ENCODE measurements at places on chromosomes 5 and 9.
A peak's percentile ranks its signal among the peaks of the same experiment; 100 is the strongest.

- DNase-seq, result peak; percentile 45
Observed at GRCh38 chr9:35515766-35516165, 25.9 kb downstream of the RUSC2 start.

- no peak for DNase-seq
Observed at GRCh38 chr9:120733190-120733589, 18.9 kb upstream of the MEGF9 start.

DNA sequence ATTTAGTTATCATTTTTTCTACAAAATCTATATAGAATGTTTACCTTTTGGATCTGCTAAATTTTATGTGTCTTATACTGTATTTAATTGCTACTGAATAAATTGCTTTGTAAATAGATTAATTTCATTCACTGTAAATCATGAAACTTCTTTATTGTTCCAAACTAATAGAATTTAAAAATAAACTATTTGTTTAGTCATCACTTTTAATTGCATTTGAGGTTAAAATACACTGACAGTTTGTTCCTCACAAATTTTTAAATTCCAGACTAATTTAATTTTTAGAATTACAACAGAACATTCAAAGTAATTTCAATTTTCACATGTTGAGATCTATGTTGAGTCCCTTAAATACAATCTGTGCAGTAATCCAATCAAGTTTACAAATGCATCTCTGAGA lies 1633.2 kb upstream of the NUDT12 start:
- DNase-seq, result no peak

DNA sequence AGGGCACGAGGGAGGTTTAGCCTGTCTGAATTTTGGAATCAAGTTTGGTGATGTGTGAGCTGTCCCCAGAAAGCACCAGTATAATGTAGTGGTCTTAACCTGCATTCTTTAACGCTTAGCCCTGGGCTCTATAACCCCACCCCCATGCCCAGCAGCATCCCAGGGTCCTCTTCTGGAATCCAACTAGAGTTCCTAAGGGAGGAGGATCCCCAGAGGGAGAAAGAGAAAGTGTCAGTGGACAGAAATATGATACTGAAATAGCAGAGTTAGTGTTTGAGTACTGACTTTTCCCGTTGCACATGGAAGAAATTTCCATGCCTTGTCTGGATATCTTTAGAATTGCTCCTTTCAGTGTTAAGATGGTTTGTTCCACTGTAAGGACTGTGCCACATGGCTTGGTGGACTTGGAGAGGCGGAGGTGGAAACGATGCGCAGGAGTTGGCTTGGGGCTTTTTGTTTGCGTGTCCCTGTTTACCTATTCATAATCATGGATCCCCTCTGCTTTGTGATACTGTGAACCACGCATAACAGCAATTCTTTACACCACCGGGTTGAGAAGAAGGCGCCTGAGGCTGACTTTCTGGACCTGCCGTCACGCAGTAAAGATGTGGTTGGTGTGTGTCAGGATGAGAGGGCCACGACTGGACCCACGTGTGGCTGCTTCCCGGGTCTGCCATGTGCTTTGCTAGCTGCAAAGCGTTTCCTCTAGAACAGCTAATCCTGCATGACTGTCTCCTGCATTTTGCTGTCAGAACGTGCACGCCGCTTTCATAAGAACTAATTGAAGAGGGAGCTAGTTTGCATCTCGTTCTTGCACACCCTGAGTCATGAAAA lies 142.3 kb downstream of the SMARCA2 start:
- peak; percentile 68 for DNase-seq

DNA sequence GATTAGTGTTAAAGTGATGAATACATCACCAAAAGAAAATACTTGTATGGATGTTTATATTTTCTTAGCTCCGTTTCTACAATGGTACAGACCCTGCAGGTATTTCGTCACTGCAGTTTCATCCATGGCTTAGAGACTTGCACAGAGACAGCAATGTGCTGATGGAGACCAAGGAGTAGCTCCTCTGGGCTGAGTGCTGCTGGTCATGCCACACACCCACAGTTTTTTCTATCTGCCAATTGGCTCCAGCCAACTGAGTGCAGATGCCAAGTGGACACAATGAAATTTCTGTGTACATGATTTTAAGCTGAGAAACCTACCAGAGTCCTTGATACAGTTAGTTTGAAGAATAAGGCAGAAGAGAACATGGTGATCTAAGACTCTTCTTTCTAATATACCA lies 145.9 kb upstream of the ADCY2 start:
- no peak for DNase-seq

- no peak for DNase-seq
Observed at GRCh38 chr5:80988419-80988935, 28.3 kb downstream of the RASGRF2 start.

DNA sequence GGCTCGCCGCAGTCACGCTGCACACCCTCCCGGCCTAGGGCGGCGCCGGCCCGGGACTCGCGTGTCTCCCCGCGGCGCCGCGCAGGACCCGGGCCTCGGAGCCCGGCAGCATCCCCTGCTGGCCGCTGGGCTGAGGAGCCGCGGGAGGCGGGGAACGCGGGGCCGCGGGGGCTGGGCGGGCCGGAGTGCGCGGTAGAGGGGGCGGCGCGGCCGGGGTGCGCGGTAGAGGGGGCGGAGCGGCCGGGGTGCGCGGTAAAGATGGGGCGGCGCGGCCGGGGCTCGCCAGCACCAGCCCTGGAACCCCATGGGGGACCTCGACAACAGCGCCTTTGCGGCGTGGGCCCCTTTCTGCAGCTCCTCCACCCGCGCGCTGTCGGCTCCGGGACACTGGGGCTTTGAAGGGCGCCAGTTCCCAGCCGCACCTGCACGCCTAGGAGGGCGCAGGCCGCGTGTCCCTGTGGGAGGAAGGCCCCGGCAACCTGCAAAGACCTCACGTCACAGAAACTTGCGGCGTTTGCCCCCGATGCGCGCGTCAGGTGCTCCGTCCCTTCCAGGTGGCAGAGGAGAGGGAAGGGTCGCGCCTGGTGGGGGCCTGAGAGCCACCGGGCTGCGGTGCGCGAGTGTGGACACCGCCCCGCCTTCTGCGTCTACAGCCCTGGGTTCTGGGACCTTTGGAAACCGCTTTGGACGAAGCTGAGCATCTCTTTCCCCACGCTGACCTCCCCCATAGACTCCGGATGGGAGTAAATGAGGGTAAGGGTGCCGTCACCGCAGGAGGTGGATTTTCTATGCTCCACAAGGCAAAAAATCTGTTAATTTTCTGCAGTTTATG lies 49.6 kb downstream of the NSUN2 start:
- peak; percentile 13 for DNase-seq

DNA sequence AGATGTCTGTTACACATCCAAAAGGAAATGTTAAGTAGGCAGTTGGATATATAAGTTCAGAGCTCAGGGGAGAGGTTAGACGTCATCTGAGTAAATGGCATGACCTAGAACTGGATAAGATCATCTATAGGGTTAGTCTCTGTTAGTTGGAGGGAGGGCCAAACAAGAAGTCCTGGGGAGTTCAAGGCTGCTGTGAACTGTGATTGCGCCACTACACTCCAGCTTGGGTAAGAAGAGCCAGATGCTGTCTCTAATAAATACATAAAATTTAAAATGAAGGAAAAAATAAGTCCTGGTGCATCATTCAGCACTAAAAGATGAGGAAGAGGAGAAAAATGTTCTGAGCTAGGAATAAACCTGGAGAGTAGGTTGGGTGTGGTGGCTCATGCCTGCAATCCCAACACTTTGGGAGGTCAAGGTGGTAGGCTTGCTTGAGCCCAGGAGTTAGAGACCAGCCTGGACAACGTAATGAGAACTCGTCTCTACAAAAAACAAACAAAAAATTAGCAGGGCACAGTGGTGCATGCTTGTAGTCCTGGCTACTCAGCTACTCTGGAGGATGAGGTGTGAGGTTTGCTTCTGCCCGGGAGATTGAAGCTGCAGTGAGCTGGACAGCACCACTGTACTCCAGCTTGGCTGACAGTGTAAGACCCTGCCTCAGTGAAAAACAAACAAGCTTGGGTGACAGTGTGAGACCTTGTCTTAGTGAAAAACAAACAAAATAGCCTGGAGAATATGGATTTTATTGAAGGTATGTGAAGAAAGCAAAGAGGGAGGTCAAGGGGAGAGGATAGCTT lies 123.6 kb downstream of the ACTBL2 start:
- no peak for DNase-seq

DNA sequence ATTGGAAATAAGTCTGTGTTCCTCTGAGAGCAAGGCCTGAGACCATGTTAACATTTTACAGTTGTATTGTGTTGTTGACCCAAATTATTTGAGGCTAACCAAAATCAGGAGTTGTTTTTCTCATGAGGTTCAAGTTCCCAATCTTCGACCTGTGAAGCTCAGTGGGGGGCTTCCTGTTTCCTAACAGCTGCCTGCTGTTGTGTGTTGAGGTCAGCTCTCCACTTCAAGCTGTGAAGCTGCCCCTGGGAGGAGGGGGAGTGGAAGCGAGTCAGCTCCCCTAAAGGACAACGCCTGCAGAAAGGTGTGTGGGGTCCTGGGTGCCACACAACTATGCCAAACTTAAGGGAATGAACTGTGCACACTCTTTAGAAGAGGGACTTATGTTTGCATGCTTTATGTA lies 295.5 kb downstream of the IRX1 start:
- DNase-seq, result no peak

All from fibroblast of skin of abdomen (primary cell).